Anterior cingulate cortex (tissue), 58 donors: ENCODE measurements at places on chromosomes 12 and 14.

GRCh38 chr12:89185889-89186288 lies 166.4 kb downstream of the DUSP6 start:
- DNase-seq = no peak

DNA sequence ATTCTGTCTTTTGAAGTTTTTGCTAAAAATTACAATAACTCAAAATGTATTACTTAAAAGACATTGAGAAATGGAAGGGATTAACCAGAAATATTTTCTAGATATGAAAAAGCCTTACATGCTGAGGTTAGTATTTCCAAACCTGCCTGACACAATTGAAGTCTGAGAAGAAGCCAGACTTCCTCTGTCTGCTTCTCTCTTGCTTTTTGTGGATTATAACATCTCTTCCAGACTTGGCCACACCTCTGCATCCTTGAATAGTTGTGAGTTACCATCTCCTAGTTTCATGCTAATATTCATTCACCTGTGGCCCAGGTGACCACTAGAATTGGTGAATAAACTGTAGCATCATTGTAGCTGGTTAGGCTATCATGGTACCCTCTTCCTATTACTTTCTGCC lies 497.6 kb downstream of the SLC16A7 start:
- DNase-seq = no peak

DNA sequence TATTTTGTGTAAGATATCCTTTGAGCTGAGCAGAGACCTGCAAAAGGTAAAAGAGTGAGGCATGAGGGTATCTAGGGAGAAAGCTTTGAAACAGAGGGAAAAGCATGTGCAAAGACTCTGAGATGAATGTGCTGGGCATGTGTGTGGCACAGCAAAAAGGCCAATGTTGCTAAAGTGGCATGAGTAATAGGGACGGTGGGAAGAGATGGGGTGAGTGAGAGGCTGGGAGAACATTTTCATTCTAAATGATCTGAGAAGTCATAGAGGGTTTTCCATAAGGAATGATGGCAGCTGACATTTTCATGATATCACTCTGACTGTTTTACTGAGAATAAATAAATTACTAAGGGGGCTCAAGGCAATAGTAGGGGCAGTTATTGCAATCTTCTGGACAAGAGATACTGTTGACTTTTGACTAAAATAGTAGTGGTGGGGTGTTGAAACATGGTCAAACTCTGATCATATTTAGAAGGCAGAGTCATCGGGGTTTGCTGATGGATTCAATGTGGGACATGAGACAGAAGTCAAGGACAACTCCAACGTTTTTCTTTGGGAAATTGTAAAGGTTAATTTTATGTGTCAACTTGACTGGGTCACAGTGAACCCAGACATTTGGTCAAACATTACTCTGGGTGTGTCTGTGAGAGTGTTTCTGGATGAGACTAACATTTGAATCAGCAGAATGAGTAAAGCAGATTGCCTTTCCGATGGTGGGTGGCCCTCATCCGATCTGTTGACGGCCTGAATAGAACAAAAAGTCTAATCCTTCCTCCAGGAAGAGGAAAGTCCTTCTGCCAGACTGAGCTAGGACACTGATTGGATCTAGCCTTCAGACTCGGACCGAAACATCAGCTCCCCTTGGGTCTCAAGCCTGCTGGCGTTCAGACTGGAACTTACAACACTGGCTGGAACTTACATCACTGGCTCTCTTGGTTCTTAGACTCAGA lies 193.9 kb upstream of the PLXNC1 start:
- DNase-seq = no peak

DNA sequence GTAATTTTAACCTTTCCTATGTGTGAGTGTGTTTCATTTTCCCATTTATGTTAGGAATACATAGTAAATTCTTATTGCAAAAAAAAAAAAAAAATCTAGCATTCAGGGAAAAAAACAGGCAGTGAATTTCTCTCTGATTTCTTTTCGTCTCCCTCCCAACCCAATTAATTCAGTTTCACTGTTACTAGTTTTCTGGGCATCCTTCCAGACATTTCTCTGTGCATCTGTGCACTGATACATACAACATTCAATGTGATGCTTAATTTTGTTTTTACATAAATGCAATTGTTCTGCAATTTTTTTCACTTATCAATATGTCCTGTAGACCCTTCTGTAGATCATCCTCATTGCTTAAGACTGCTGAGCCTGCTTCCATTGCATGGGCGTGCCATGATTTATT lies 694.3 kb upstream of the TBX3 start:
- DNase-seq = no peak

DNA sequence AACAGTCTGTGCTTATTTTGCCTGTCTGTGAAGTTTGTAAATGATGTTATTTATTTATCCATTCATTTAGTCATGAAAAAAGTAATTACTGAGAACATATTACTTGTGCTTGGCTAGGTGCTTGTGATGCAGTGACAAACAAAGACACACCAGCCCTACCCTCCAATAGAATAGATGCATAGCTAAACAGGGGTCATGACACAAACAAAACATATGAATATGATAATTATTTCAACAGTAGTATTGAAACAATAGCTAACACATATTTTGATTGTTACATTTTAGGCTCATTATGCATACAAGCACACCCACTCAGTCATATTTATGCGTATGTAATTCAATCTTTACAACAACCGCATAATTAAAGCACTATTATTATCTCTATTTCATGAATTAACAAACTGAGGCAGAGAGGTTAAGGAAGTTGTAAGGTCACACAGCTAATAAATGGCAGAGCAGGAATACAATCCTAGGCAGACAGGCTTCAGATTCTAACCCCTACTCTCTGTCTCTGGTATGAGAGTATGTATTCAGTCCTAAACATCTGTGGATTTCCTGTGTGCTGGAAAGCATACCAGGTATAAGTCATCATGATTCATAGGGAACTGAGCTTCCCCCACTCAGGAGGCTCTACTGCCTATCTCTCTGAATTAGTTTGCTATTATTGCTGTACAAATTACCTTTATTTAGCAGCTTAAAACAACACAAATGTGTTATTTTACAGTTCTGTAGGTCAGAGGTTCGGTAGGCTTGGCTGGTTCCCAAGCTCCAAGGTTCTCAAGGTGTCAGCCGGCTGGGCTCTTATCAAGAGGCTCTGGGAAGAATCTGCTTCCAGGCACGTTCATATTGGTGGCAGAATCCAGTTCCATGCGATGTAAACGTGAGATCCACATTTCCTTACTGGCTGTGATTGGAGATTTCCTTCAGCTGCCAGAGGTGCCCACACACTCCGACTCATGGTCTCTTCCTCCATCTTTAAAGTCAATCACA lies 509.4 kb downstream of the GALC start:
- DNase-seq = no peak

DNA sequence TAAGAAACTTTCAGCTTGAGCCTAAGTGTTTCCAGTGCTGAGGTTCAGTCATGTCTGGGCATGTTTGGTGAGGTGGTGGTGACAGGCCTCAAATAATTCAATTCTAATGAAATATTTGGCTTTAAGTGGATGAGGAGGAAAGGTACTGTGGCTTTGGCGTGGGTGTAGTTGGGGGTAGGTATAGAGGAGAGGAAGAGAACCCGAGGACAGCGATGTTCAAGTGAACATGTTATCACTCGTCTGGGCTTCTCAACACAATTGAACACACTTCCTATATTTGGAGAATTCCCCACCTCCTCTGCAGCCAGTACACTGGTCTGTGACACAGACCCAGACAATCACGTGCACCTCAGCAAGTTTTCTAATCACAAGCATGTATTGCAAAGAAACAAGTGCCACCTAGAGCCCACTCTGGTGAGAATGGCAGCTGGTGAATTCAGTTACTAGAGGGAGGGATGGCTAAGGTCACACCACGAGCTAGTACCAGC lies 53.0 kb downstream of the IFNG-AS1 start:
- DNase-seq = no peak

DNA sequence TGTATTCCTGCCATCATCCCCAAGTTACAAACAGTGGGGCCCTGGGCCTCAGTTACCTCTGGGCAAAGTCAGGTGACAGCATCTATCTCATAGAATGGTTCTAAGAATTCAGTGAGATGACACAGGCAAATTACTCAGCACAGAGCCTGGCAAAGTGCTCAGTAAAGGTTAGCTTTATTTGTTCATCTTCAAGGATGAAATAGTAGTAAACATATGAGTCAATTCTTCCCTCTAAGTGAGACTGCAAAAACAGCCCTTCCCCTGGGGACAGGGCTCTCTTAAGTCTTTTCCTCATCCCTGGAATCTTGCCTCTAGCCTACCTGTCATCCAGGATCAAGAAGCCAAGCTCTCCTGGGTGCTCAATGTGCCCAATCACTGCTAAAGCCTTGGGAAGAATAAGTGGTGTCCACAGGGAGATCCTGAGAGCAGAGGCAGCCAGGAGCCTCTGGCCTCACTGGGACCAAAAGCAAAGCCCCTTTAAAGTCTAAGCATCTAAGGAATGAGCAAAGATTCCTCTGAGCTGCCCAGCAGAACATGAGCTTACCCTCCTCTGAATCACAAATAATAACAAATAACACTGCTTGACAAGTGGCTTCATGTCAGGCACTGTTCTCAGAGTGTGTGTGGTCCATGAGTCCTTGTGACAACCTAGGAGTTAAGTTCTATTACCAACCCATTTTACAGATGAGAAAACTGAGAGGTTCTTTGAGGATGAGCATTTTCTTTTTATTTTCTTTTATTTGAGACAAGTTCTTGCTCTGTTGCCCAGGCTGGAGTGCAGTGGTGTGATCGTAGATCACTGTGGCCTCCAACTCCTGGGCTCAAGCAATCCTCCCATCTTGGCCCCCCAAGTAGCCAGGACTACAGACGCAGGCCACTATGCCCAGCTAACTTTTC lies 12.1 kb downstream of the NUAK1 start:
- no peak for DNase-seq

GRCh38 chr12:78964521-78964920 lies 99.9 kb downstream of the SYT1 start:
- DNase-seq = no peak

DNA sequence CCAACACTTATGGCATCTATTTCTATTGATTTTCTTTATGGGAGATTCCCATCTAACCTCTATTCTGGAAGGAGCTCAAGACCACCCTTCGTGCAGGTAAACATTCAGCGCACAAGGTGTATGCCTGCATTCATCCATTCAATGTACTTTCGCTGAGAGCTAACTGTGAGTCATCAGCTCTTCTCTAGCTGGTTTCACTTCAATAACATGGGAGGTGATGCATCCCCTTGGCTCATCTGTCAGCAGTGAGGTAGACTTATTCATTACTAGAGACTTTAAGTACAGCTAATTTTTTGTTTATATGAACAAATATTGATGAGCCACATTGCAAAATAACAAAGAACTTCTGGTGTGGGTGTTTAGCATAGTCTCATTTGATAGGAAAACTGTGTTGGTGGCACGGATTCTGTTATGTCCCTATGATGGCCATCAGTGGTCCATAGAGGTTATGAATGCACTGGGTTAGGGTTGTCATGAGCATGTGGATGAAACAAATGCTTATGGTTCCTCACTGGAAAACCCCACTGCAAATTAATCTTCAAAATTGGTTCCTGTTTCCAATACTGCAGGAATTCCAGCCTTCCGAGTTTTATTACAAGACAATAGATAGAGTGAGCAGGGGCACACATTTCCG lies 1151.0 kb downstream of the BCL11B start:
- no peak for DNase-seq

DNA sequence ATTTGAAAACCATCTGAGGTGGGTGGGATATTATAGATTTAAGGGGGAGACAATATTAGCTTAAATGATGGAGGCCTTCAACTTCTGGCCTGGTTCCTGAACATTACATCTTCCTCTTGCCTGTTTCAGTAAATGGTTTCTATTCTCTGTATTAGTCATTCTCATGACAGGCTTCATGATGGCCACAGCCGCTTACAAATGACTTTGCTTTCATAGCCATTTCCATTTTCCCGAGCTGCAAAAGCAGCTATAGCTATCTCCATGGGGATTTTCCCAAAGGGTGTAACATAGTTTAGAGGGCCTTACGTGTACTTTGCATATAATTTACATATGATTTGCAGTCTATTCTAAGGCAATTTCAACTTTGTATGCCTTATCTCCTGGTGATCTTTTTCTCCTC lies 121.8 kb downstream of the NRXN3 start:
- DNase-seq = no peak

- no peak for DNase-seq
Observed at GRCh38 chr14:88168498-88169165, 154.4 kb downstream of the KCNK10 start.

GRCh38 chr14:78164226-78164853 lies 5.8 kb upstream of the NRXN3 start:
- no peak for DNase-seq

- no peak for DNase-seq
Observed at GRCh38 chr14:57573173-57573572, 79.5 kb upstream of the CCDC198 start.

- DNase-seq = no peak
Observed at GRCh38 chr14:68631394-68632053, 161.3 kb downstream of the ZFP36L1 start.
